GM23338 (cell line): ENCODE measurements at places on chromosomes 11 and 22. TPM values are rescaled to one million over a fixed set of nuclear protein-coding genes. Genes with fewer than 3 reads are reported as not detected.
A peak's percentile ranks its signal among the peaks of the same experiment; 100 is the strongest.

DNA sequence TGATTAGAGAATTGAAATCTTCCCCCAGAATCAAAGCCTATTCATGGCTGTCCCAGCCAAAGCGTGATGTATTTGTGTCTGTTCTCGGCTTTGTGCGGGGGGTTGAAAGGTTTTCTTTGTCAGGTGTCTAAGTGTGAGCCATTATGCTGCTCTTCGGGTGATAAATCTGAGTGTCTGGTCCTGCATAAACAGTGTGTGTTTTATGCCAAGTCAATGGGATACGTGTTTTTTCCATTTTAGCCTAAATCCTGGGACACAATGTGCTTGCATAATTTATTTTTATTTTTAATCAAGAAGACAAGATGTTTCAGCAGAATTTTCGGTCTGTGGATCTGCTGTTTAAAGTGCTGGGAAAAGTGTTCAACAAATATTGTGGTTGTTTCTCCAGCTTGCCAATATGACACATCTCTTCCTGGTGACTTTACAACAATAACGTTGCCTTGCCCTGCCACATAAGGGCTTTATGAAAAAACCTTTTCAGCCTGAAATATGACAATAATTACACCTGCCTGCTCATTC is 267.8 kb downstream of the TBC1D22A start:
- DNase-seq: no peak

DNA sequence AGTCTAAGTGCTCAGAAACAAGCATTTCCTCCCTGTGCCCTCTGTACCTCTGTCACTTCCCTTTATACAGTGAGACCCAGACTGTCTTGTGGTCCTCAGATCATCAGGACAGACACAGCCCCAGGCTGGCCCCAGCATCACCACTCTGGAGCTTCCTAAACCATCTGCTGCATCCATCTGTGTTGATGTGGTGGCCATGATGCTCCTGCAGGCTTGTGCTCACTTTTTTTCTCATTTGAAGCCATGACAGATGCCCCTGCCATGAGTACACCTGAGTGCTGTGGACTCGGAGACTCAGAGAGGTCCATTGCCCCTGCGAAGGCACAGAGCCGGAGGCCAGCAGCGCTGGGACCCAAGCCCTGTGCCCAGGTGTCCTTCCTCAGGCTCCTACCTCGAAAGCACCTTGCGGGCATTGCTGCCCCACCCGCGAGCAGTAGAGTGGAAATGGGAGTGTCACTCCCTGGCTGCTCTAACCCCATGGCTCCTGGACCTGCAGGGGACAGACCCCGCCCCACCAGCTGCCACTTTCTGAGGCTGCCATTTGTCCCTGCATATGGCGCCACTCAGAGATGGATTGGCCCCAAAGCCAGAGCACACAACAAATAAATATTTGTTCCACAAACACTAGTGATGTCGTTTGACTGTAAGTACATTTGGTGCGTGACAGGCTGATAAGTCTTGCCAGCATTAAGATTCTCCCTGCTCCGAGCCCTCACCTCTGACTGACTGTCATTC is 593.5 kb downstream of the TBC1D22A start:
- no peak for DNase-seq

The SLC15A3 gene
- 14.2 and 16.7 TPM in 2 replicates for polyA plus RNA-seq

DNA sequence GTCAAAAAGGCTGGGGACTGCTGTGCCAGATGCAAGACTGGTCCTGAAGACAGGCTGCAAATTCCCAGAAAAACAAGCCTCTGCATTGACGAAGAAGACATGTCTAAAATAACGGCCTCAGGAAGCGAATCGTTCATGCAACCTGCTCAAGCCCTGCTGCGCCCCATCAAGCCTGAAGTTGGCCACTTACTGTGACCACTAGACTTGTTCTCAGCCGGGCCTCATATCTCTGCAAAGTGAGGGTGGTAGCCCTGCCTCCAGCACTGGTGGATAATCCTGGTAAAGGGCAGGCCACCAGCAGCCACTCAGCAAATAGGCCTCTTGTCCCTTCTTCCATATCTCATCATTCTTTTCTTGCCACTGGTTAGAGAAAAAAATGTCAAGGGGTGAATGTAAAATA is 11.8 kb downstream of the LTO1 start:
- DNase-seq: no peak

The E2F8 gene
- polyA plus RNA-seq: 8.3 and 8.6 TPM in 2 replicates

DNA sequence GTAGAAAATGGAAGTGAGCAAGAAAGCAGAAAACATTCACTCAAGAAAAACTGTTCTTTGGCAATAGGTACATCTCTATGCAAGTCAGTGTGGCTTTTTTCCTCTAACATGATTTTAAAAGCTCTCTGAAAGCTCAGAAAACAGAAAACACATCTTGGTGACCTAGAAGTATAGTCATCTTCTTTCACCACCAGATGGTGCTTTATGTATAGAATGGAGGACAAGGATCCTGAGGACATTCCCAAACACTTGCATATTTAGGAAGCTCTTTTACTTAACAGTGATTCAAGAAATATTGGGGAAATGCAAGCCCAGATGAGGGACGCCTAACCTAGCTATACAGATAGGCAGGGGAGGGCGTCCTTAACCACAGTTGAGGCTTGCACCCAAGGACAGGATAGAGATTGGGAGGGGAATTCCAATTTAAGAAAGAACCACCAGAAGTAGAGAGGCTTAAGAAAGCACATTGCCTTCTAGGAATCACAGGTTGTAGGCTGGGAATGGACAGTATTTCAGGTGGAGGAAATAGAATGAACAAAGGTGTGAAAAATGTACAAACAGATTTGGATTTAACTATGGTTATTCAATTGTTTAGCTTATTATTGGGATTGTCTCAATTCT is 13.8 kb upstream of the CCDC81 start:
- peak; percentile 70 for DNase-seq

DNA sequence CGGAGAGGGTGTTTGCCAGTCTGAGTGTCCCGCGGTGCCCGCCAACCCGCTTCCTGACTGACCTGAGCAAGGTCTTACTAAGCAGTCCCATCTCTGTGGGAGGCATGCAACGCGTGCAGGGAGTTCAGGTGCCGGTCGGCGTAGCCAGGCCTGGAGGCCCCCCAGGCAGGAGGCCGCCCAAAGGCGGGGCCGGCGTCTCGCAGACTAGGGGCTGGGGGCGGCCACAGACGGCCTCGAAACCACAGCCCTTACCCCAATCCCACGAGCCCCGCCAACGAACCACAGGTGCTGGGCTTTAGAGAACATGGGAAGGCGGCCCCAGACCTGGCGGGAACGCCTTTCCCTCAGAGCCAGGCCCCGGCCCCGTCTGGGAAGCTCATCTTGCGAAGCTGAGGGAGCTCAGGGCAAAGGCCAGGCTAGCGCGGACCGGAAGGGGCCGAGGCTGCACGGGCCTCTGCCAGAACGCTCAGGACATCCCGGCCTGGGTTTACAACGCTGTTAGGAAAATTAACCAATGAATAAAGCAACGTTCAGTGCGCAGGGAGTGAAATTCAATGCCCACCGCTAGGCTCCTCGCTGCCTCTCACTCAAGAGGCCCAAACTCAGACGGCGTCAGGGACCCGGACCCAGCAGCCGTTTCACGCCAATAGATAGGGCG is 2.1 kb upstream of the MTFP1 start:
- peak; percentile 87 for DNase-seq

DNA sequence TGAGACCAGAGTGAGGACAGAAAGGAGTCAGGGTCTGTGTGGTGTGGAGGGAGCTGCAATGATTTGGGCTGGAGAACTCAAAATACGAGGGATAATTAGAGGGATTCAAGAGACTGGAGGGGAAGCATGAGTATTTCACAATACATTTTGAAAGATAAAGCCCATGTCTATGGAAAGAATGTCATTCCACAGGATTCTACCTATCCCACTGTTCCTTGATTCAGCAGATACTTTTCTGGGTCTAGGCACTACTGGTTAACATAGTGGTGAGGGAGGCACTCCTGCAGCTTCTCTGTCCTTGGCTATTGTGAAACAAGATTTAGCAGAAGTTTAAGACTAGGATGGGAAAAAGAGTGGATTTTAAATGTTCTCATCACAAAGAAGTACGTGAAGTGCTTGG is 72.9 kb upstream of the RASSF10 start:
- no peak for DNase-seq

The SLC5A4 gene
- 0.10 and 0.16 TPM in 2 replicates for polyA plus RNA-seq

The VSIG10L2 gene
- 0.59 and 0.63 TPM in 2 replicates for polyA plus RNA-seq
